ENCODE measurements at places on chromosomes 12 and 14.

DNA sequence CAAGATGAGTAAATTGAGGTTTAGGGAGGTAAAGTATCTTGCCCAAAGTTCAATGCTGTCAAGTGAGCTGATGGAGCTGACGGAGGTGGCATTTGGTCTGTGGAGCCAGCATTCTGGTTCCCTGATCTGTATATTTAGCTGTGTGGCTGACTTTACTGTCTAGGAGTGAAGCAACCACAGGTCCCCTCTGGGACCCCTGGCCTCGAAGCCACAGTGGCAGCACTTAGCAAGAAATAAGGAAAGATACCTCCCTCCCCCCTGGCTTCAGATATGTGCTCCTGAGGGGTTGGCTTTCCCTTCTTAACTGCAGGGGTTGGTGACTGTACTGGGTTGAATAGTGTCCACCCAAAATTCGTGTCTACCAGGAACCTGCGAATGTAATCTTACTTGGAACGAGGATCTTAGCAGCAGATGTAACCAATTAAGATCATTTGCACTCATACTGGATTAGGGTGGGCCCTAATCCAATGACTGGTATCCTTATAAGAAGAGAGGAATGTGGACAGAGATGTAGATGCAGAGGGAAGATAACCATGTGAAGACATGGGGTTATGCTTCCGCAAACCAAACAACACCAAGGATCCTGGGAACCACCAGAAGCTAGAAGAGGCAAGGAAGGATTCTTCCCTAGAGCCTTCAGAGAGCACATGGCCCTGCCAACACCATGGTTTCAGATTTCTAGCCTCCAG lies 2.0 kb upstream of the ACVR1B start:
- no peak for DNase-seq

GRCh38 chr12:103249607-103250006 lies 246.2 kb downstream of the C12orf42 start:
- DNase-seq = peak; percentile 34

DNA sequence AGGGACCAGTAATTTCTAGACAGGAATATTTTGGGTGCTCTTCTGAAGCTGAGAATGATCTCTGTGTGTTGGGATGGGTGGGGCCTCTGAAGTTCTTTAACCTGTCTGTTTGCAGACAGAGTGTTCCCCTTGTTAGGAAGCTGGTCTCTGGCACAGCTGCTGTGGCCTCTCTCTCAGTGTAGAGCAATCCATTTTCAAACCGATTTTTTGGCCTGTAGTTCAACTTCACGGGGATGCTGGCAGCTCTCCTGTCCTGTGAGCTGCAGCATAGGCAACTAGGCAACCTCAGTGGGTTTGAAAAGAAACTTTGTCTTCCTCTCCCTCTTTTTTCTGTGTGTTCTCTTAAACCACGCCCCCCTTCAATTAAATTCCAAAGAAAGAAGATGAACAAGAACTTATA lies 69.1 kb downstream of the SMOC1 start:
- DNase-seq = no peak

DNA sequence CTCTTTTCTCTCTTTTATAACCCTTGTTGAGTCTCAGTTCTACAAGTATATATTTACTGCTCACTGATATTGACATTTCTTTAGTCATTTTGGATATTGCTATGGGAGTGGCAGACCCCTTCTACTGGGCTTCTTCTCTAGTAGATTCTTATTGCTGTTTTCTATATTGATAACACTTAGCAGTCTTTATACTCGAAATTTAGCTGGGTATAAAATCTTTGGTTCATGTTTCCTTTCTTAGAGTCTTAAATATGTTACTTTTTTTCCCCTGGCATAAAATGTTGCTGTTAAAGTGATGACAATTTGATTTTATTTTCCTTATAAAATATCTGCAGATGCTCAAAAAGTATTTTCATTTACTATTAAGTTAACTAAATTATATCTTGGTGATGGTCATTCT lies 32.6 kb downstream of the VRK1 start:
- no peak for DNase-seq

DNA sequence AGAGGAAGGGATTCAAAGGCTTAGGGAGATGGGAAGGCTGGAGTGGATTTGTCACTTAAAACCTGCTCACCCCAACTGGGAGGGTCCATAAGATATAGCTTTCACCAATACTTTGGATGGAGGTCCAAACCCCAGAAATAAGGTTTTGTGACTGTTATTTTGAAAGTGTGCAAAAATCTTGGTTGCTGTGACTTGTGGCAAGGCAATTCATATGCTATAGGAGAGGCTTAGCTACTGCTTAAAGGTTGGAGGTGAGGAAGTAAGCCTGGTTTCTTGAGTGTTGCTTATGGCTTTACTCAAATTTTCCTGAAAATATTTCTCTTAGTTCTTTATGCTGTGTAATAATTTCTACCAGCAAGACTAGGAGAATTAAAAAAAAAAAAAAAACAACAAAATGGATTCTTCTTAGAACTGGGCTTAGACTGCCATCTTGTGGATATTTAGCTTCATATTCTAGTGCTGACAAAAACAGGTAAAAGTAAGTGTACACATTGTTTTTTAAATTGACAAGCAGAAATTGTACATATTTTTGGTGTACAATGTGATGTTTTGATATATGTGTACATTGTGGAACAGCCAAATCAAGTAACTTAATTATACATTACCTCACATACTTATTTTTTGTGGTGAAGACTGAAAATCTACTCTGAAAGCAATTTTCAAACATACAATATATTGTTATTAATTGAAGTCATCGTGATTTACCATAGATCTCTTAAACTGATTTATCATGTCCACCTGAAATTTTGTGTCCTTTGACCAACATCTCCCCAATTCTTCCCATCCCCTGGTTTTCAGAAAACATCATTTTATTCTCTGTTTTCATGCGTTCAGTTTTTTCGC lies 23.0 kb downstream of the PDE6H start:
- peak; percentile 38 for DNase-seq

DNA sequence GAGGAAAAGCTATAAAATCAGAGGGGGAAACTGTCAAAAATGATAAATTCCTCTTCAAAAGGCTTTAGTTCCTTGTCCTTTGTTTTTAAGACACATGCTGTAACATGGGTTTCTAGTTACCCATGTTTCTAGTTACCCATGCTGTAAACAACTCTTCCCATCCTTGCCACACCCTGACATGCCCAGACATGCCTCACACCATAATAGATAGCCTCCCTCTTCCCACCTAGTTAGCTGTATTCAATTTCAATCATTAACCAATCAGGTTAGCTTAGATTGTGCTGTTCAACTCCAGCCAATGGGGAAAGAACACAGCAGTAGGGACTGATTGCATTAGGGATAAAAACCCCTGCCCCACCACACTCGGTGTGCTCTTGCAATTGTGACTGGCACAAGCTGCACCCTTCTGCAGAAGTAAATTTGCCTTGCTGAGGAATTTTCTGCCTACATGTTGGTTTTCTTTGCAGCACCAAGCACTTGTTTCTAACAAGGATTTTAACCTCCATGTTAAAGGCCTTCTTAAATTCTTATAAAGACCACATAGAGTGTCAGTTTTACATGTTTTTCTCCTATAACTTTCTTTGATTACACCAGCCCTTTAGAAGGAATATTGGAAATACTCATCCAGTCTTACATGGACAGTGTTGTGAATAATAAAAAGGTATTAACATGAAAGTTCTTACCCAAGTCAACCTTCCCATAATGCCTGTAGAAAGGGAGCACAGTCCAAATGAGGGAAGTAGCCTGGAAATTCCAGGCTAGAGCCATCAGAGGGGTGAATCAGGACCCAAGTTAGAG lies 32.5 kb upstream of the LALBA start:
- DNase-seq = no peak

GRCh38 chr14:95192311-95192710 lies 35.0 kb upstream of the DICER1 start:
- DNase-seq = no peak

DNA sequence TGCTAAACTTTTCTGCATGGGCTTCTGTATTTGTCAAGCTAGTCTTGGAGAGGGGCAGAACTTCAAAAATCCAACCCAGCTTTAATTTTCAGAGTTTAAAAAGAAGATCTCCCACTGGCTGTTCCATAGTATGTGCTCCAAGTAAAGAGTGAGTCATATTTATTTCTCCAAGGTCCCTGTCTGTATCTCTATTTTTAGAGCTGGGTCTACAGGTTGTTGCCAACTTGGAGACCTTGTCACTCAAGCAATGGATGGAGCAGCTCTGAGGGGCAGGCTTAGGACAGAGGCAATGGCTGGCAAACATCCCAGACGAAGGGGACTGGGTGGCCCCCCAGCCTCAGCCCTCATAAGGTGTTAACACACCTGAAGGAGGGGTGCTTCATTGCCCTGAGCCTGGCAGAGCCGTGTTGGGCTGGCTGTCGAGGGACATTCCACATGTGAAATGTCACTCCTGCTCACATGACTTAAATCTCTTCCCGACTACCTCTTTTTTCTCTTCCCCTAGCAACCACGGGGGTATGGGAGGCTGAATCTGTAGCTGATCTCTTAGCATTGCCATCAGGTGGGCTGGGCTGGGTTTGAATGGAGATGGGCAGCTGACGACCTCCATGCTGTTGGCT lies 103.1 kb downstream of the SMOC1 start:
- DNase-seq = no peak

- DNase-seq = no peak
Observed at GRCh38 chr12:130872179-130873096, 572 bp downstream of the RAN start.

DNA sequence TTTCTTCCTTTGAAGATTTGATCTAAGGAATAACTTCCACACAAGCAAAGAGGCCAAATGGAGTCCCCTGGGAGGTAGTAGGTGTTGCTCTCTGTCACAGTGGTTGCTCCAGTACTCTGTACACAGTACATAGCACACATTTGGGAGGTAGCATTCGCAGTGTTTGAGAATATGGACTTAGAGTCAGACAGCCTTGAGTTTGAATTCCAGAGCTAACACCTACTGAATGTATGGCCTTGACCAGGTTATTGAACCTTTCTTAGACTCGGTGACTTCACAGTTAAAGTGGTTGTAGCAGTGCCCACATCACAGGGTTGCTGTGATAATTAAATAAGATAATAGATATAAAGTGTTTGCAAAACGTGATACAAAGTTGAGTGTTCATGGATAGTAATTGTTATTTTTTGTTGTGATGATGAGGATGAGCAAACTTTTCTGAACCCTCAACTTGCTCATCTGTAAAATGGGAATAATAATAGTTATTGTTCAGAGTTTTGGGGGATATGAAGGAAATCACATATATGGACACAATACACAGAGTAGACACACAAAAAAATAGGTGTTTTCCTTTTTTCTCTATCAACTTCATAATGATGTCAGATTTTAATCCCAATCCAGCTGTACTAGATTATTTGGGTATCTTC lies 271.6 kb upstream of the CRY1 start:
- no peak for DNase-seq

DNA sequence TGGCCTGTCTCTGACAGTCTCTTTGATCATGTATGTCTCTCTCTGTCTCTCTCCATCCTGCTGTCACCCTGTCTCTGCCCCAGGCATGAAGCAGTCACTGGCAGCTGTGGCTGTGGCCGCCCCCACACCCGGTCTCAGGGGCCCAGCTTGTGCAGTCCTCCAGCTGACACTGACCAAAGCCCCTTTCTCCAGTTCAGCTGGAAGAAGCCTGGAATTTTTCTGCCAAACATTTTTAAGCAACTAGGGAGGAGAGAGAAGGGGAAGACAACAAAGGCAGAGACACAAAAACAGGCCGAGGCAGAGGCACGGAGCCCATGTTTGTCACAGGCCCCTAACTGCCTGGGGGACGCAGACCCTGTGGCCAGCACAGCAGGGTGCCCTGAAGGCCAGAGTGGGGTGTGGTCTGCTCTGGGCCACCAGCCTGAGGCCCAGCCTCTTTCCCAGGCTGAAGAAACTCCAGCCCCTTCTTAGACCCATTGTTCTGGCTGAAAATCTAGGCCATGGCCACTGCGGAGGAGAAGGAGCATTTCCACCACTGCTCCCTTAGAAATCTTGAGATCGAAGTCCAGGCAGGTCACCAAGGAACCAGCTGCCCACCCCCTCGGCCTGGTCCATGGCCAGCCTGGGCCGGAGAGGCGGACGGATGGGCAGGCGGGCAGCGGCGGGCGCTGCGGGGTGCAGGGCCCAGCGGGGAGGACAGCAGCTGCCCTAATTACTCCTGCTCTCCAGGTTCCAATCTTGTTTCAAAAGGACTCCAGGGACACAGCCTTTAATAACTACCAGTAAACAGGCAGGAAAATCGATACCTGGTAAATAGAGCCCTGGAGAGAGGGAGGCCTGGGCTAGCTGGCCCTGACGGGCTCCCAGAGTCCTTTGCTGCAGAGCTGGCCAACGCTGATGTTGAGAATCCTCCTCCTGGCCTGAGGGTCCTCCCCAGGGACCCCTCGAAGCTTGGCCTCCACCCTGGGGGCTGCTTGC lies 14.9 kb downstream of the DTX1 start:
- peak; percentile 97 for DNase-seq

DNA sequence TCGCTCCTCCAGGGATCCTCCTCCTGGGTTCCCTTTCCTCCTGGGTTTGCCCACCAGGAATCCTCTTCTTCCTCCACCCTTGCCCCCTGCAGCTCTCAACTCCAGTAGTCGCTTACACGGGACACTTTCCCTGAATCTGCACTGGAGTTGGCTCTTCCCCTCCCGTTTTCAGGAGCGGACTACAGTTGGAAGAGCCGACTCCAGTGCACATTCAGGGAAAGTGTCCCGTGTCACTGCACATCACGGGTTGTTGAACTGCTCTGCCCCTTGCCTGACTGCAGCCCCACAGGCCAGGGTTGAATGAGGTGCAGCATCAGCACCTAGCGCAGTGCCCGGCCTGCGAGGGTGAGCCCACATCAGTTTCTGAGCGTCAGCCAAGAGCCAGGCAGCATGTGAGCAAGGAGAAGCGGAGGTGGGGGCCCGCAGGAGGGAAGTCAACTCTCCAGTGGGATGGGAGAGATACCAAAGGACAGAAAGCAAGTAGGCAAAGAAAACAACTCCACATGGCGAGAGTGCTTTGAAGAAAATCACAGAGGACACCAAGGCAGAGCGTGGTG lies 13.1 kb downstream of the RAPGEF3 start:
- no peak for DNase-seq

DNA sequence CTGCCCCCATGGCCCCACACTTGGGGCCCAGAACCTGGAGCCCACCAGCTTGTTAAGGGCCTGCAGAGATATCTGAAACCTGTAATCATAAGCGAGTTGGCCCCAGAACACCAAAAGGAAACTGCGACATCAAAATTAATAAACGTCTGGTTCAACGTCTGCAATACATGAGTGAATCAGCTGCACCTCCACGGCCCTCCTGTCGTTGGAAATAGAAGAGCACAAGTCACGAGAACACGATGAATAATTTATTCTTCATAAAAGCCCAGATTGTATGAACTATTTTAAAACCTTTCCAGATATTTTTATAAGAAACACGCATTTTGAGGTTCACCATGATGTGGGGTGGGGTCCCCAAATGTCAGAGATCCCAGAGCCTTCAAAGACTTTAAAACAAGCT lies 9.7 kb upstream of the CMKLR1 start:
- DNase-seq = no peak

DNA sequence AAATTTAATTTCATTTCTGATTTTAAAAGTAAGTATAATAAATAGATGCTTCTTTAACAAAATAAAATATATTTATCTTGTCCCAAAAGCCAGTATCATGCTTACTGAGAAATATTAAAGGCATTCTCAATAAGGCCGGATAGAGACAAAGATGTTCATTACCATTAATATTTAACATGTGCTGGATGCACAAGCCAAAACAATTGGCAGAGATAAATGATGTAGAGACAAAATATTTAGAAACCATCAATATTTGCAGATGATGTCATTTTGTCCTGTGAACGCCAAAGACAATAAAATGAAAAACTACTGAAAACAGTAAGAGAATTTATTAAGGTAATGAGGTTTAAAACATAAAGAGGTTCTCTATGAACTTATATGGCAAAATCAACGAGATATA lies 313.5 kb downstream of the ITPR2 start:
- DNase-seq = no peak

- DNase-seq = no peak
Observed at GRCh38 chr14:89992273-89992672, 36.5 kb downstream of the TDP1 start.
